ENCODE measurements at places on chromosomes 16 and 17.

GRCh38 chr16:74902161-74902560 lies 82.8 kb downstream of the WDR59 start:
- DNase-seq = no peak

DNA sequence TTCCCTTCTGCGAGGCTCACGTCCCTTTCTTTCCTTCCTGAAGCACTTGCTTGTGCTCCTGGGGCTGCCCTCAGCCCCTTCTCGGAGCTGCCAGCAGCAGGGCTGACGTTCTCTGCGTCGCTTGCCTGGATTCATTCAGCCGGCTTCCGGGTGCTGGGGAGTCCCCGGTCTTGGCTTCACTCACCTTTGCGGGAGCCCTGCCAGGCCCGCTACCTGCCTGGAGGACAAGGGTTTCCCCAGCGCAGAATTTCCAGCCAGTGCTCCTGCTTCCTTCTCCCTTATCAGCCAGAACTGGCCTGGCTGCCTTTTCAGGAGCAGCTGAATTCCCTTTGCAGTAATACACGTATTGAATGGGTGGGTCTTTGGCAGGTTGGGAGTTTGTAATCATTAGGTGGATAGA lies 22.1 kb upstream of the IL17C start:
- no peak for DNase-seq

DNA sequence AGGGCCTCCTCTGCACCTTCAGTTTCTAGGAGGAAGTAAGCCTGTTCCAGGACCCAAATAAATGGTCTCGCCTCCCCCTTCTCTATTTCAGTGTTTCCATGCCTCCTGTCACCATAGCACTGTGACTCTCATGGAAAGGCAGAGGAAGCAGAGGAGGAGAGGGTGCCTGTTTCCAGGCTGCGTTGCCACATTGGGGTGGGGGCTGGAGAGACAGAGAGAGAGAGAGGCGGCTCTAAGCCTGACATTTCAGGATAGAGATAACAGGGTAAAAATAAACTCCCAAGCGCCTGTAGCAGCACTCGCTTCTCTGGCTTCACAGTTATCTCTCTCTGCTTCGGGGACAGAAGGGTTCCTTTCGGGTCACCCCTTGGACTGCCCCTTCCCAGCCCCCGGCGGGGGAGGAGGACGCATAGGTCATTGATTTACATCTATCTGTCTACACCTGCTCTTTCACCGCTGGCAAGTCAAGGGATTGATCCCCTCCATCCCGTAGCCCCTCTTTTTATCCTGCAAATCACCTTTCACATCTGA lies 71.2 kb upstream of the MRTFB start:
- no peak for DNase-seq

DNA sequence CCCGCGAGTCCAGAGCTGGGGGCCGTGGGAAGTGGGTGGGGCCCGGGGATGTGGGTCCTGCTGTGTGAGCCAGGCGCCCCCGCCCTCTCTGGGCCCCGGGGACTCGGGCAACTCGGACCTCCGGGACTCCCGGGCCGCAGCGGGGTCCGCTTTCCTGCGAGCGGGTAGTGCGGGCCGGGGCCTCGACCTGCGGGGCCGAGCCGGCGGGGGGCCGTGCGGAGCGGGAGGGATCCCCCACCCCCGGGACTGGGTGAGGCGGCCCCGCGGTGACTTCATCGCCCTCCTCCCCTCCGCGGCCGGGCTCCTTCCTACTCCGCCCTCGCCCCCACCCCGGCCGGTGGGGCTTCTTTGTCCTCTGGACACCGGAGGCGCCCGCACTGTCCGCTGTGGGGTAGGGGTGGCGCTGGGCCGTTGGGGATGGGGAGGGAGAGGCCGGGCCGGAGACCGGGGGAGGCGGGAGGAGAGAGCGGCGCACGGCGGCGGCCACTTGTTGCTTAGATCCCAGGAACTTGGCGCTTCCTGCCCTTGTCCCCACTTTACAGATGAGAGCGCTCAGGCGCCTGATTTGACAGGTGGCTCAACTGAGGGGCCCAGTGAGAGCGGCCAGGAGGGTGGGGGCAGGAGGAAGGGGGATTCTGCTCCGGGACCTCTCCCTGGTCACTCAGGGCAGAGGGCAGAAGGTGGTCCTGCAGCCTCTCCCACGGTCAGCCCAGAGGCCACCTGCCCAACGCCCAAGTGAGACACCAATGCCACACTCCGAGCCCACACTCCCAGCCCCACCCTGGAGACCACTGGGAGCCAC lies 874 bp downstream of the CMTM3 start:
- no peak for DNase-seq

GRCh38 chr16:77437859-77438258 lies 3.0 kb upstream of the ADAMTS18 start:
- peak; percentile 8 for DNase-seq

DNA sequence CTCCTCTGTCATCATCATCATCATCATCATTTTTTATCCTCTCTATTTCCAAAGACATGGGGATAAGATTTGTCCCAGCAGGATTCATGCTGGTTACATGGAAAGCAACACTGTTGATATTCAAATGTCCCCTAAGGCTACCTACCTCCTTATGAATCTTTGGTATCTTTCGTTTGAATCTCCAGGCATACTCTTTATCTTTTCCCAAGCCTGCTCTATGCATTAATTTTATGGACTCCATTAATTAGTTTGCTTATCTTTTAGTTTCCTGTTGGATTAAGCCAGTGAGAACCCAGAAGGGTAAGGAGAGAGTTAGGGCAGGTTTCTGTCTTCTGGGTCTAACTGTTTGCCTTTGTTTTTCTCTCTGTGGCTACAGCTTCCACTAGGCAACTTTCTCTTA lies 129.6 kb upstream of the GOT2 start:
- no peak for DNase-seq

DNA sequence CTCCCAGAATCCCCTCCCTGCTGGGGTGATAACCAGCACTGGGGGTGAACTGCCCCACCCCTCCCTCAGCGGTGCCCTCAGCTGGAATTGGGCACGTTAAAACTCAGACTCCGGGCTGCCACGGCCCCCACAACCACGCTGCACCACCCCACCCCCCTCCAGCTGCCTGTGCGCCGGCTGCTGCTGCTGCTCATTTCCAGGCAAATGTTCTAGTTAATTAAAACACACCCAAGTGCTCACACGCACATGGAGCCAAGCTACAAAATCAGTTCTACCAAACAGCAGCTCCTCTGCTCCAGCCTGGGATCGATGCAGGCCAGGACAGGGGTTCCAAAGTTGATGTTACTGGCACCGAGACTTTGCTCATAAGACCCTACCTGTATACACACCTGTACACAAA lies 180.5 kb downstream of the ZNF423 start:
- no peak for DNase-seq

DNA sequence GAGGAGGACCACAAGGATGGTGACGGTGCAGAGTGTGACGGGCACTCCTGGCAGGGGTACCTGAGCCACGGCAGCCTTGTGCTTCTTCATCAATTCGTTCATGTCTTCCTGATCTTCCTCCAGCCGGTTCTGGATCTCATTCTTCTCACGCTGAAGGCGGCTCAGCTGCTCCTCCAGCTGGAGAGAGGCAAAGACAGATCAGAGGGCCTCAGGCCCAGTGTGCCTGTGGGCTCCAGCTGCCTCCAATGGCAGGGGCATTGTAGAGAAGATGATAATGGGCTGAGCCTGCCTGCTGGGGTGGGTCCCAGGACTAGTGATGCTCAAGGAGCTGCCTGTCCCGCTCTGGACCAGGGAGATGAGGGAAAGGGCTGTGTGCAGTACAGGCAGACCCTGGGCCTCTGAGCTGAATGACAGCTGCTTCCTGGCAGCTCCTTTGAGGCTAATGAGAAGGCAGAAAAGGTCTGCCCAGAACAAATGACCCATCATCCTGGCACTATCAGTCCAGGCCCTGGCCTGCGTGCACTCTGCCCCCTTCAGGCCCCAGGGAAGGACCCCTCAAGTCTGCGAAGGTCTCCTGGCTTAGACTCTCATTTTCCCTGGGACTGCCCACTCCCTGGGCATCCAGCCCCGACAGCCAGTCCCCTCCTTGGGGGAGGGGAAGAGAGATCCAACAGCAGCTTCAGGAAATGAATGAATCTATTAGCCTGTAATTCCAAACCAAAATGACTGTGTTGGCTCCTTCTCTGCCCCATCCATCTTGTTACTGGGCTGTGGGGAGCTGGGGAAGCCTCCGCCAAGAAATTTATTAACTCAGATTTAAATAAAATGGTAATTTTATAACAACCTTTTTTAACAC lies 48.0 kb downstream of the PIPOX start:
- DNase-seq = no peak

- no peak for DNase-seq
Observed at GRCh38 chr17:71963351-71963750, 157.5 kb upstream of the SOX9 start.

DNA sequence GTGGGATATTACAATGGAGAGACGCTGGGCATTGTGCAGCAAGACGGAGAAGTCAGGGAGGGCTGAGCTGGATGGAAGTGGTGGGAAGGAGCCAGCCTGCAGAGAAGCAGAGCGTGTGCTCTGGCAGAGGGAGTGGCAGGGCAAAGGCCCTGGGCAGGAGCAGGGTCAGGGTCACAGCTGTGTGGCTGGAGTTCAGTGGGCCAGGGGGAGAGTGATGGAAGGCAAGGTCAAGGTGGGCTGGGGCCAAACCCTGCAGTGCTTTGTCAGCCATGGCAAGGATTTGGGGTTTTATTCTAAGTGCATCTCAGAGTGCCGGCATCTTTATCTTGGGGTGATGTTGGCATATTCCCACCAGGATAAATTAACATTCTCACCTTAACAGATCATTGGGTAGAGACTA lies 31.9 kb upstream of the C16orf78 start:
- no peak for DNase-seq

GRCh38 chr16:77273815-77274214 lies 74.6 kb downstream of the SYCE1L start:
- DNase-seq = no peak

GRCh38 chr16:53509906-53510703 lies 7.1 kb upstream of the AKTIP start:
- DNase-seq = peak; percentile 45

- DNase-seq = no peak
Observed at GRCh38 chr16:80852261-80852872, 48.0 kb upstream of the CDYL2 start.

DNA sequence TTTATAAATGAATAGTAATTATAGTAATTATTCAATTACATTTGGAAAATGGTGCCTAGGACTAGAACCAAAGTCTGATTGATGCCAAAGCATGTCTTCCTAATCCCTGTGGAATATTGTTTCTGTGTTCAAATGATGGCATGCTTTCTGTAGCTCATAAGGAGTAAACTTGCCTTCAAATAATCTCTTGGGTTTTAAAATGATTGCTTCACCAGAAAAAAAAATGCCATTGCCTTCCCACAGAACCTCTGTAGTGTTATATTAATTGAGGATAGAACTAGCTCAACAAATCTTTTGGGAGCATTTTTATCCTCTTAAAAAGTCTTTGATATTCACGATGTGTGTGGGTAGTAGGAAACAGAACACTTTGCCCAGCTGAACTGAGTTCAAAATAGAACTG lies 7.7 kb upstream of the TMEM100 start:
- DNase-seq = no peak

- peak; percentile 63 for DNase-seq
Observed at GRCh38 chr17:38749223-38750043, 1.3 kb upstream of the PCGF2 start.

GRCh38 chr16:4375717-4376116 lies 4.1 kb downstream of the VASN start:
- DNase-seq = no peak

DNA sequence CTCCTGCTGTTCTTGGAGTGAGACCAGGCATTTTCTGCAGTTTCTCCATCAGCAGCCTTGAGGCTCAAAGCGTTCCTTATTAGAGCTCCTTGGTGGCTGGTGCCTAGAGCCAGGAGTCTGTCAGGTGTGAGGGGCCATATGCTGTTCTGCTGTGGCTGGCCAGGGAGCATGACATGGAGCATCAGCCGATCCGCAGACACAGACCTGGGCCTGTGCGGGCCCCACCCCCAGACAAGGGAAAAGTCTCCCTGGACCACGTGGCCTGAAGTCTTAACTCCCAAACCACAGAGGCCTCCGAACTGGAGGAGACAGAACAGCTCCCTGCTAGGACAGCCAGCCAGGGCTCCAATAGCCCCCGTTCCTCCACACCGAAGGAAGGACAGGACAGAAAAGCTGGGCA lies 162.7 kb upstream of the CIBAR2 start:
- no peak for DNase-seq

- peak; percentile 15 for DNase-seq
Observed at GRCh38 chr17:48791128-48792032, 25.6 kb downstream of the TTLL6 start.

- DNase-seq = peak; percentile 31
Observed at GRCh38 chr17:30278032-30278431, 13.7 kb downstream of the BLMH start.

GRCh38 chr17:9645851-9646545 lies 681 bp downstream of the USP43 start:
- DNase-seq = peak; percentile 59

DNA sequence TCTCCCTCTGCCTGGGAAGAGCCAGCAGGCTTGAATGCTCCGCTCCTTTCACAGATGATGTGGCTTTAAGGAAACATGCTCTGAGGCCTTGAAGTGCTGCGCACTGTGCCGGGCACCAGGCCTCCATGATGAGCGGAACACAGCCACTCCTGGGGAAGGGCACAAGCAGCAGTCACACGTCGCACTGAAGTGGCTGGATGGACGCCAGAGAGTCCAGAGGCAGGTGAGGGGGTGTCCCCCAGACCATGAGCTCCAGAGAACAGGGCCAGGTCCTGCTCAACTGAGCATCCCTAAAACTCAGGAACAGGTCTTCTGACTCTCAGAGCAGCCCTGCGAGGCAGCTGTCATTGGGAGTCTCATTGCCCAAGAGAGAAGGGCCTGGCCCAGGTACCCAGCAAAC lies 35.6 kb downstream of the PEMT start:
- DNase-seq = peak; percentile 8

DNA sequence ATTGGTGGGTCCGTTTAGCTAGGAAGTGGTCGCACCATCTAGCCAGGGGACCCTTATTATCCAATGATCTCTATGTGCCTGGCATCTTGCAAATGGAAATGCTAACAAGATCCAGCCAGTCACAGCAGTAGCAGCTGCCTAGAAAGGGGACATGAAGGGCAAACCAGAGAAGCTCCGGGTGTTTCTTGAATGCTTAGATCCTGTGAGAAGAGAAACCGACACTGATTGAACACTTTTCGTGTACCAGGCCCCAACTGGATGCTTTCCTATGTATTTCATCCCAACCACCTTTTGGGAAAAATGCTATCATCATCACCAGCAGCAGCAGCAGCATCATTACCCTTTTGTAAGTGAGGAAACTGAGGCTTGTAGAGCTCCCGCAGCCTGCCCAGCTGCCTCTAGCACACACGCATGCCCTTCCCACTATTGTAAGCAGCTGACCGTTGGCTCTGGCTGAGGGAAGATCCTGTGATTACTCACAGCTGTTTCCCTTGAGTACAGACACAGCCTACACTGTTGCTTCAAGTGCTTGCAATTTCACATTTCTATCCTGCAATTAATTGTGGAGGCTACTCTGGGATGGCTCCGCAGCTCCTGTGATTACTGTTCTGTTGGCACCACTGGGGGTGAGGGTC lies 180.7 kb upstream of the CACNG5 start:
- no peak for DNase-seq

GRCh38 chr16:1745181-1745899 lies 26.0 kb downstream of the NME3 start:
- DNase-seq = no peak

DNA sequence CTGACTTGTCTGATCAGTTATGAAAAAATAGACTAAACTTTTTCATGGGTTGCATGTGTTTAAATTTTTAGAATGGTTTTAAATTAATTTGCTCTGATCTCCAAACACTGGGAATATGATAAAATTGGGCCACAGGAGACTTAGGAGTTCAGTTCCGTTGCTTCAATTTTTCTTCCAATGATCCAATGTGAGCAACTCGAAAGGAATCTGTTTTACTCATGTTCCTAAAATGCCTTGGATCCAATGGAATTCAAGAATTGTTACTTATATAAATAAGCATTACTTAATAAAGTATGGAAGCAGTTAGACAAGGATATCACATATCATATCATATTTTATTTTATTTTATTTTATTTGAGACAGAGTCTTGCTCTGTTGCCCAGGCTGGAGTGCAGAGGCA lies 56.0 kb upstream of the NACA2 start:
- no peak for DNase-seq
